Skeletal muscle cell (primary cell): ENCODE measurements at places on chromosomes 6 and 20.

- no peak for DNase-seq
Observed at GRCh38 chr20:3612795-3613572, 50.2 kb downstream of the GFRA4 start.

DNA sequence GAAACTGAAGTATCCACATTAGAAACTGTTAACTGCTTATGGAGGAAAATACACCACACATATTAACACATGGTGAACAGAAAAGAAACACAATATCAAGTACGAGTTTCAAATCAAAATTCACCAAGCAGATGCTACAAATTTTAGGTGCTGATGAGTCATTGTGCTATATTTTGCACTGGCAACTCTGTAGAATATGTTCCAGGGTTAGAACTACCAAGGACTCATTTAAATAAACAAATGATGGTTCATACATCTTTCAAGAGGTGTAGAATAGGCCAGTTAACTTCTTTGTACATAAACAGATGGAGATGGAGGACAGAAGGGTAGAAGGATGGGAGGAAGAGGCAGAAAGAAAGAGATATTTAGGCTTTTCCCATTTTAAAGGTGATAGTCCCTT is 184.9 kb downstream of the ARHGAP18 start:
- DNase-seq = peak; percentile 20

GRCh38 chr20:10710991-10711775 is 37.4 kb upstream of the JAG1 start:
- DNase-seq = no peak

GRCh38 chr6:146582857-146583256 is 15.9 kb upstream of the ADGB start:
- DNase-seq = no peak

- no peak for DNase-seq
Observed at GRCh38 chr6:25428758-25429317, 149.7 kb downstream of the CARMIL1 start.
